ENCODE measurements at places on chromosomes 16 and 17. TPM values are rescaled to one million over a fixed set of nuclear protein-coding genes. Genes with fewer than 3 reads are reported as not detected.

DNA sequence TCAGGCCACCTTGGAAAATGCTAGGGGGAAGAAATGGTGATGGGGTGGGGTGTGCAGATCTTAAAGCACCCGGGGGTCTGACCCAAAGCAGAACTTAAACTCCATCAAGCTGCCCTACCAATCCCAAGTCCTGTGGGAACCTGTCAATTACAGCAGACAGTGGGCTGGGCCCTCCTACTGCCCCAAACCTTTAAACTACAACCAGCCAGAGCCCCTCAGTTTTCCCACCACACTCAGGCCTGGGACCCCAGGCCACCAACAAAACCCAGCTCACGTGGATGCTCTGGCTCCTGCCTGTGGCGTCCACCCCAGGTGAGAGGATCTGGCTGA lies 2.7 kb downstream of the MYO18A start:
- DNase-seq, result no peak
- no peaks in the 10 kb centered on the region for H3K36me3 ChIP-seq
- H3K27me3 ChIP-seq, result no peaks in the 10 kb centered on the region
- H3K27ac ChIP-seq, result peak overlapping the region; percentile 88
- peaks cover 20% of the 10 kb centered on the region for H3K4me1 ChIP-seq
- no peak overlapping the region for H3K4me3 ChIP-seq

- no peak overlapping the region for H3K4me3 ChIP-seq
- no peak for DNase-seq
These were observed 94.7 kb downstream of the MGAT5B start for GRCh38 chr17:76962858-76963257.

DNA sequence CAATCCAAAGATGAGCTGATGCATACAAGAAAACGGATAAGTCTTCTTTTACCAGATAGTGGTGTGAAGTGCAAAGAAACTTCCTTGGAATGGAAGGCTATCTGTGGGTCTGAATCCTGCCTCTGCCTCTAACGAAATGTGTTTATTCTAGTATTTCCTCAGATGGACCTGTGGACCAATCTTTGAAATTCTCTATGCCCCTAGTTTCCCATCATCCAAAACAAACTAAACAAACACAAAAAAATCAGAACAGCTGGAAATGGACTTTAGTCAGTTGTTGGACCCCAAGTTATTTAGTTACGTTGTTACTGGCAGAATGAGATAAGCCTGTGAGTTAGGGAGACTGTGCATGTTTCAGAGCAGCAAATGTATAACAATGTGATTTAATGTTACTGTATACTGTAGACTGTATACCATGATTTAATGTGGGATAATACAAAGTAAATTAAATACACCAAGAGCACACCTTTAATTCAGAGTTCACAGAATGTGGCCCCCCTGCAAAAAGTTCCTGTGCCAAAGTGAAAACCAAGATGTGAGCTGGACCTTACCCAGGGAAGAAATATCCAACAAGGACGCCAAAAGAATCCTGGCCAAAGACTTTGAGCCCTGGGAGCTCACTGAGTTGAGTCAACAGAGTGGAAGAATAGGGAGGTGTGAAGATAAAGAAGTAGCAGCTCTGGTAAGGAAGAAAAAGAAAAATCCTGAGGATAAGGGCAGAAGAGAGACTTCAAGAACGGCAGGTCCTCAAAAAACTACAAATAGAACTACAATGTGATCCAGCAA lies 255.2 kb downstream of the CNTNAP4 start:
- H3K4me3 ChIP-seq, result no peak overlapping the region
- H3K4me1 ChIP-seq, result no peaks in the 10 kb centered on the region
- H3K27ac ChIP-seq, result no peak overlapping the region
- H3K36me3 ChIP-seq, result no peaks in the 10 kb centered on the region
- DNase-seq, result no peak

DNA sequence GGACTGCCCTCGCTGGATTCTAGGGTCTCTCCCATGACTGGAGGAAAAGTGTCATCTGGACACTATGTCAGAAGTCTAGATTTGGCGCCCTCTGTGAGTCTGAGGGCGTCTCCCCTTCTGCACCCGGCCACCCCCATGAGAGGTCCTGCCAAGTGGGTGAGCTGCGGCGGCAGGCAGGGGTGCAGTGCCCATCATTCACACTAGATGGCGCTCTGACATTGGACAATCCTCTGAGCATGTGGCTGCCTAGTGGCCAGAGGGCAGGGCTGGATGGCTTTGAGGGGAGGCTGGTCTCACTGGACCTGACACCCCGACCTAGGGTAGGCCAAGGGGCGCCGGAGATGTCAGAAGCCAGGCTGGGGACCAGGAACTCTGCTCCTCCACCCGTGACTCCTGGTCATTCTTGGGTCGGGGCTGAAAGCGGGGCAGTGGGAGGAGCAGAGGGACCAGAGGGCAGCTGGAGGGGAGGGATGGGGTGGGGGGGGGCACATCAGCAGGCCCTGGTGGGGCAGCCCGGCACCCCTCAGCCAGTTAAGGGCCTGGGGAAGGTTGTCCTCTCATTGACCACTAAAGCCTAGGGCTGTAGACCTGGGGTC lies 28.0 kb downstream of the MRM1 start:
- H3K27me3 ChIP-seq, result no peaks in the 10 kb centered on the region
- peak; percentile 50 for DNase-seq
- H3K36me3 ChIP-seq, result no peaks in the 10 kb centered on the region
- no peak overlapping the region for H3K27ac ChIP-seq
- no peaks in the 10 kb centered on the region for H3K4me1 ChIP-seq

DNA sequence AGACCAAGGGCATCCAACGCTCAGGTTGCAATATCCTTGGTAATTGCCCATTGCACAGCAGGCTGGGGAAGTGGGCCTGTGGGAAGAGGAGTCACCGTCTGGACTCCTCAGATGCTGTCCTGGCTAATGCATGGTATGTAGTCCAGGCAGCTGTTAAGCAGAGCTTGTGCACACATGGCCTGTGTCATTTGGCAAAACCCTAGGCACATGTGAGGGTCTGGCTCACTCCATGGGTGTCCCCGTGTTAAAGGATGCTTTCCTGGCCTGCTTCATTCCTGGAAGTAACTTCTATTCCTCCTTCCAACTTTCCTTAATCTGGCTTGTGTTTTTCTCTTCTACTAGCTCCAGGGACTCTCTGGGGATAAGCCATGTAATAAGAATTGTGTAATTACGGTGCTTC lies 378.0 kb upstream of the CA10 start:
- no peaks in the 10 kb centered on the region for H3K36me3 ChIP-seq
- DNase-seq, result no peak
- no peak overlapping the region for H3K4me3 ChIP-seq
- H3K27me3 ChIP-seq, result no peaks in the 10 kb centered on the region
- no peaks in the 10 kb centered on the region for H3K4me1 ChIP-seq

GRCh38 chr16:49049191-49049590 lies 232.4 kb downstream of the CBLN1 start:
- no peaks in the 10 kb centered on the region for H3K27me3 ChIP-seq
- H3K4me1 ChIP-seq, result no peaks in the 10 kb centered on the region
- no peak overlapping the region for H3K4me3 ChIP-seq
- H3K36me3 ChIP-seq, result no peaks in the 10 kb centered on the region
- H3K27ac ChIP-seq, result no peak overlapping the region

DNA sequence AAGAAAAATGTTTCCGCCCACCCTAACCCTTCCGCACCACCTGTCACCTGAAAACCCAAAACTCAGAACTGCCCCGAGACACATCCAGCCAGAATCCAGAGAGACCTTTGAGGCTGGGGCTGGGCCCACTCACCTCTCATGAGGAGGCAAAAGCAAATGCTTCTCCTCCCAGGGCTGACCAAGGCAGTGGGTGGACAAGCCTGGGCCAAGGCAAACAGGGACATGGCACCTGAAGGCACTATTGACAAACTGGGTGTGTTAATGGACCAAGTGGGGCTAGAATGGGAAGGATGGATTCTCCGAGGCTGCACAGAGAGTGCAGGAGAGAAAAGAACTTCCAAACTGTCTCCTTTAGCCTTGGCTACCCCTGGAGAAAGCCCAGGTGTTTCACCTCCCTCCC lies 54.4 kb downstream of the SOX9 start:
- no peaks in the 10 kb centered on the region for H3K27me3 ChIP-seq
- H3K27ac ChIP-seq, result no peak overlapping the region
- H3K4me3 ChIP-seq, result no peak overlapping the region
- DNase-seq, result no peak
- H3K36me3 ChIP-seq, result no peaks in the 10 kb centered on the region

GRCh38 chr17:74222399-74222798 lies 9.0 kb downstream of the TTYH2 start:
- H3K4me3 ChIP-seq, result no peak overlapping the region
- H3K36me3 ChIP-seq, result no peaks in the 10 kb centered on the region
- no peak for DNase-seq
- H3K27me3 ChIP-seq, result no peaks in the 10 kb centered on the region
- H3K4me1 ChIP-seq, result no peaks in the 10 kb centered on the region

UBALD1 gene
- not detected for total RNA-seq

TRIM47 gene
- 6.8 TPM for total RNA-seq

AHSP gene
- total RNA-seq, result not detected

CCDC200 gene
- total RNA-seq, result not detected

TNFRSF17 gene
- total RNA-seq, result not detected

LPCAT2 gene
- 42.1 TPM for total RNA-seq

ZNF423 gene
- 7.1 TPM for total RNA-seq

STAT5A gene
- 30.7 TPM for total RNA-seq

KRT31 gene
- total RNA-seq, result not detected

GCGR gene
- total RNA-seq, result not detected
